ENCODE measurements at places on chromosomes 16 and 17. TPM values are rescaled to one million over a fixed set of nuclear protein-coding genes. Genes with fewer than 3 reads are reported as not detected.

The SDR42E1 gene
- total RNA-seq, result 8.5 TPM

The TRPV3 gene
- 10.3 TPM for total RNA-seq

The TBC1D3I gene
- 1.3 TPM for total RNA-seq

The MNT gene
- total RNA-seq, result 72.3 TPM

GRCh38 chr16:50280932-50281331 is 14.6 kb downstream of the ADCY7 start:
- peaks cover 4% of the 10 kb centered on the region for H3K36me3 ChIP-seq
- peaks cover 91% of the 10 kb centered on the region for H3K4me1 ChIP-seq
- peak overlapping the region; percentile 85 for H3K27ac ChIP-seq
- DNase-seq, result no peak
- H3K4me3 ChIP-seq, result no peak overlapping the region

DNA sequence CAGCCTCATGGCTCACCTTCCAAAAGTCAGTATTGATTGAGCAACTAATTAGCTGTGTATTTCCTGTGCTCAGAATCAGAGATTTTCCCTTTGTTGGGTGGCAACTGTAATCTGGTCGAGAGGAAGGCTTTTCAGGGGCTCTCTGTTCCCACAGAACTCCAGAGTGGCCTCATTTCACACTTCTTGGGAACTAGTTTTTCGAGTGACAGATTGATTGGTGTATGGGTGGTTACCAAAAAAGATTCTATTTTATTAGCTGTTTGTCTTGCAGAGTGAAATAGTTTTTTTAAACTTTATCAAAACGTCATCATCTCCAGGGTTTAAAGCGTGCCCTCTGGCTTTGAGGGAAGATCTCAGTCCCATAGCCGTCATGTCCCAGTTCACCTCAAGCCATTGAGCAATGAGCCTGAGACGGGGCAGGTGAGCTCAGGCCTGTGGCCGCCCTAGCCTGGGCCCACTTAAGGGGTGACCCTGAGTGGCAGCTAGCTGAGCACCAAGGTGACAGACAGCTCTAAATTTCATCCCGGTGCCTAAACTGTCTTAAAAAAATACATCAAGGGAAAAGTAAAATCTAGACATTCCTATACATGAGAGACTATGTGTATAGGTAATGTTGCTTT is 53.0 kb downstream of the SMPD3 start:
- H3K27ac ChIP-seq, result no peak overlapping the region
- DNase-seq, result no peak
- no peaks in the 10 kb centered on the region for H3K36me3 ChIP-seq
- H3K4me1 ChIP-seq, result no peaks in the 10 kb centered on the region

DNA sequence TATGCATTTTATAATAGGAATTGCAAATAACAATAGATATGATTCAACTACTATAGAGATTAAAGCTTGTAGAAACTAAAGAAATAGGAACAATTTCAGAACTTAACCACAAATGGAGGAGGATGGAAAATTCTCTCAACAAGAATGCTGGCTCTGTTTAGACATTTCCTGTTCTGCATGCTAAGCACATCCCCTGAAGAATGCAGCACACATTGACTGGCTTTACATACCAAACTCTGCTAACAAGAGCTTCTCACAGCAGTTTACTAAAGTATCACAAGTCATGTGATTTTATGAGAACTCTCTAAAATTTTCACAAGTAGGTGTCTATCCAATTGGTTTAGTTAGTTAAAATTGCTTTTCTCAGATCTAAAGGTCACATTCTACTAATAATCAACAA is 85.2 kb downstream of the SPAG9 start:
- no peak for DNase-seq
- peaks cover 6% of the 10 kb centered on the region for H3K36me3 ChIP-seq
- no peak overlapping the region for H3K27ac ChIP-seq
- H3K4me1 ChIP-seq, result no peaks in the 10 kb centered on the region

- no peak for DNase-seq
- peaks cover 11% of the 10 kb centered on the region for H3K36me3 ChIP-seq
- H3K27ac ChIP-seq, result no peak overlapping the region
Observed at GRCh38 chr16:25151996-25152395, 40.5 kb downstream of the LCMT1 start.
